Inflammatory macrophage treated with lipopolysaccharide for 1 hour (primary cell): ENCODE measurements at places on chromosomes 7 and 10.

DNA sequence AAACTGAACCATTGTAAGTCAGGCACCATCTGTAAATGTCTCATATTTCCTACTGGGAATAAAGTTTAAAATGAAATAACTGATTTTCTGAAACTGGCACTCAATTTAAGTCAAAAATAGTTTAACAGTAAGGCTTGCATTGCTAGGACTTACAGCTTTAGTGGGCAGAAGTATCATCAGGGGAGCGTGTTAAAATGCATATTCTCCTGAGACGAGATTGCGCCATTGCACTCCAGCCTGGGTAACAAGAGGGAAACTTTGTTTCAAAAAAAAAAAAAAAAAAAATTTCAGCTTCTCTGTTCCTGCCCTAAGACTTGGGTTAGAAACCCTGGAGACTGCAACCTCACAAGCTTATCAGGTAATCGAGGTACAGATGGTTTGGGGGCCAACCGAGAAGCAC lies 65.4 kb downstream of the UBE3C start:
- no peak for DNase-seq

DNA sequence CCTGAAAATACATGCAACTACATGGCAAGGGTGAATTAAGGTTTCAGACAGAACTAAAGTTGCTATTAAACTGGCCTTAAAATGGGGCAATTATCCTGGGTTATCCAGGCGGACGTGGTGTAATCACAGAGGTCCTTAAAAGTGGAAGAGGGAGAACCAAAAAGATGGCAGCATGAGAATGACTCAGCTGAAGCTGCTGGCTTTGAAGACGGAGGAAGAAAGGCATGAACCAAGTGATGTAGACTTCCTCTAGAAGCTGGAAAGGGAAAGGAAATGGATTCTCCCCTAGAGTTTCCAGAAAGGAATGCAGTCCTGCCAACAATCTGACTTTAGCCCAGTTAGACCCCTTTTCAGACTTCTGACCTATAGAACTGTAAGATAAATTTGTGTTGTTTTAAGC lies 27.0 kb upstream of the UBN2 start:
- DNase-seq: no peak

- DNase-seq: no peak
Measured at GRCh38 chr7:89334797-89335196, 539.3 kb upstream of the TEX47 start.

GRCh38 chr10:123582084-123582989 lies 83.8 kb upstream of the GPR26 start:
- peak; percentile 43 for DNase-seq

DNA sequence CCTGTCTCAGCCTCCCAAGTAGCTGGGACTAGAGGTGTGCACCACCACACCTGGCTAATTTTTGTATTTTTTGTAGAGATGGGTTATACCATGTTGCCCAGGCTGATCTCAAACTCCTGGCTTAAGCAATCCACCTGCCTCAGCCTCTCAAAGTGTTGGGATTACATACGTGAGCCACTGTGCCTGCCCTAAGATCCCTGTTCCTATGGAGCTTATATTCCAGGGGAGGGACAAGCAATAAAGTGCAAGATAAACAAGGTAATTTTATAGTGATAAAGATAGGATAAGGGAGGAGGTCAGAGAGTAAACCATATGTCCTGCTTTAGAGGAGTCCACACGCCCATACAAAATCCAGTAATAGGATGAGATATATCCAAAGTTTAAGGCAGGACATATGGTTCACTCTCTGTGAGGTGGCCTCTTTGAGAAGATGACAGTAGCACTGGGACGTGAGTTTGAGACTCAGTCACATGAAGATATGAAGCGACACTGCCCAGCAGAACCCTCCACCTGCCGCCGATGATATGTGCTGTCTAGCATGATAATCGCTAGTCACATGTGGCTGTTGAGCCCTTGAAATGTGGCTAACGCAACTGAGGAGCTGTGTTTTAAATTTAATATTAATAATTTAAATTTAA lies 113.5 kb upstream of the PDCD4 start:
- DNase-seq: no peak

DNA sequence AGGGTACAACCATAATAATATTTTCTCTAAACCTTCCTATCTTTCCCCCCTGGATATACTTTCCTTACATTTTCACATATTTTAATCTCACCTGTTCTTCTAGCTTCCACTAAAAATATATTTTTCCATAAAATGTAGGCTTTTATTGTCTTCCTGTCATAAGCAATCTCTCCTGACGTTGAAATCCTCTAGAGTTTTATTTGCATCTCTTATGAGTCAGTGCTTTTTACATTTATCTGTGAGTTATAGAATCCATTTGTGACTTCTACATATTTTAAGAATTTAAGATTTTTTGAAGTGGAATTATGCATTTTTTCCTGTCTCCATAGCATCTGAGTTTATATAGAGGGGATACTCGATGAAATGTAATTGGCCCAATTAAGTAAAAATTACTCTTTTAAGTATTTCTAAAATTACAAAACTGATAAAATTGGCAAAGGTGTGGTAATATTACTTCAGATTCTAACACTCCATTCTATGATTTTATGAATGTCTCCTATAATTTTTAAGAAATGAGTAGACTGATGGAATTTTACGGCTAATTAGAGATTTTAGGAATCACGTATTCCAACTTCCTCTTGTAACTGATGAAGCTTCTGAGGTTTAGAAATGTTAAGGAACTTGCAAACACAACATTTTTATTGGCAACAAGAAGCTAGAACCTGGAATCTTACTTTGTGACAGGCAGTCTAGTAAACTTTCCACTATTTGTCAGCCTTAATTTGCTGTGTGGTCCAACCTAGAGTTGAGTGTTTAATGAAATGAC lies 422.9 kb upstream of the SEMA3A start:
- no peak for DNase-seq

DNA sequence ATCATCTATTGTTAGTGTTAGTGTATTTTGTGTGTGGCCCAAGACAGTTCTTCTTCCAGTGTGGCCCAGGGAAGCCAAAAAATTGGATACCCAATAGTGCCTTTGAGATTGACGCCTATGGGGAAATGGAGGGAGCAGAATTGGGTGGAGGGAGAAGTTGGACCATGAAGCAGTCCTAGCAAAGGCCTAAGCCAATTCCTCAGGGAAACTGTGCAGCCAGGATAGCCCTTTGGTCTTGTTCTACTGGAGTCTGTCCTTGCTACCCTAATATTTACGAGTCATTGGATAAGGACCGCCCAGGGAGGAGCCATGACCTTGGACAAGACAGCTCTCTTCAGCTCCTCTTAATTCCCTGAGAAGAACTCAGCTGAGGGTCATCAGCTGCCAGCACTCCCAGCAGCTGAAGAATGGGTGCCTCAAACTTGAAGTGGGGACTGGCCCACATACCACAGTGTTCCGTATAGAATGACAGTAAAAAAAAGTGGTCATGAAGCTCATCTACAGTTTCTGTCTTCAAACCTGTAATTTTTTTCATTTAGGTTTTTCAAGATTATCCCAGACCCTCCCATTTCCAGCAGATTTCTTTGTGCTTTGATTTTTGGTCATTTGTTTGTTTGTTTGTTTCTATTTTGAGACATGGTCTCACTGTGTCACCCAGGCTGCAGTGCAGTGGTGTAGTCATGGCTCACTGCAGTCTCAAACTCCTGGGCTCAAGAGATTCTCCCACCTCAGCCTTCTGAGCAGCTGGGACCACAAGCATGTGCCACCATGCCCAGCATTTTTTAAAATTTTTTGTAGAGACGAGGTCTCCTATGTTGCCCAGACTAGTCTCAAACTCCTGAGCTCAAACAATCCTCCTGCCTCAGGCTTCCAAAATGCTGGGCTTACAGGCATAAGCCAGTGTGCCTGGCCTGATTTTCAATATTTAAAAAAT lies 81.2 kb downstream of the C1GALT1 start:
- DNase-seq: no peak

GRCh38 chr10:11116361-11116760 lies 98.7 kb downstream of the CELF2 start:
- DNase-seq: no peak

DNA sequence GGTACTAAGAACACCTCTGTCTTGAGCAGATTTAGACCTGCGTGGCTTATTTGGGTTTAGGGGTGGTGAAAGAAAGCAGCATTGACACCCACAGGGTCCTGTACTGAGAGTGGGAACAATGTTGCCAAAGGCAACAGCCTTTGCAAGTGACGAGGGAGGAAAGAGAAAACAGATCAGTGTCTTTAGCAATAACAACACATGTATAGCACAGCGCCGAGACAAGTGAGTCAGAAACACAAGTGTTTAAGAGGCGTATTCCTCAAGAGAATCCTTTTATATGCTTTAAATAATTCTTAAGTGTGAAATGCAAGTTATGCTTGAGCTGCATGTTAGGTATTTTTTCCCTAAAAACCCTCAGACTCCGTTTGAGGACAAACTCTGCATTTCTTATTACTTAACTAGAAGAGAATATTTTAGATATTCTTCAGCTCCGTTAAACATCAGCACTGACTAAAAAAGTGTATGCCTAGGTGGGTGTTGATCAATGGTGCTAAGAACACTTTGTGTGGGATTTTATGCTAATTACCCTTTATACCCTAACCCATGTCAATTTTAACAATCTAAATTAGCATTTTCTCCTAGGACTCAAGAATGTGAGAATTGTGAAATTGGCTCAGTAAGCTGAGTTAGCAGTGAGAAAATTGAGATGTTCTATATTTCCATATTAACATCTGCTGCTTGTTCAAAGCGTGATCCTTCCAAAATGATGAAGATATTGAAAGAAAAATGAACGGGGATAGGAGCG lies 1095.4 kb upstream of the CELF2 start:
- no peak for DNase-seq

GRCh38 chr7:67402280-67402679 lies 405.6 kb downstream of the TYW1 start:
- no peak for DNase-seq

GRCh38 chr10:44715136-44715535 lies 196.0 kb upstream of the TMEM72 start:
- no peak for DNase-seq

DNA sequence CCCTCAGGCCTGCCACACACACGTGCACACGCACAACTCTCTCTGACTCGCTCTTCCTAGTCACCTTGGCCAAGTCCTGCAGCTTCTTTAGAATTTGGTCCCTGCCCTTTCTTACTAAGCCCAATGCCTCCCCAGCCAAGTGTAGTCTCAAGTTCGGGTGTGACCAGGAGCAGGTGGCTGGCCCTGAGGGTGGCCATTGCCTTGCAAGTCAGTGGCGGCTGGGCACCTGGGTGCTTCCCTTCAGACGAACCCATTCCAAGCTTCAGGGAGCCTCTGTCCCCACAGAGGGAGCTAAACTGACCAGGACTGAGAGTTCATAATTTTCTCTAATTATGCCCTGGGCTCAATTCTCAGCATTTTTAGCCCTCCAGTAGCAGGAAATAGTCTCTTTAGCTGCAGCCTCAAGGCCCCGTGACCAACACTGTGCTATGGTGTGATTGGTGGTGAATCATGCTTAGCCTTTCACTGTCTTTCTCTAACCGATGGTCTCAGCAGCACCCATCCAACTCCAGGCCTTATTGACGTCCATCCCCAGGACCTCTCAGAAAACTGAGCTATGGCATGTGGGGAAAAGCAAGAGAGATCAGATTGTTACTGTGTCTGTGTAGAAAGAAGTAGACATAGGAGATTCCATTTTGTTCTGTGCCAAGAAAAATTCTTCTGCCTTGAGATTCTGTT lies 34.7 kb upstream of the FXYD4 start:
- no peak for DNase-seq

DNA sequence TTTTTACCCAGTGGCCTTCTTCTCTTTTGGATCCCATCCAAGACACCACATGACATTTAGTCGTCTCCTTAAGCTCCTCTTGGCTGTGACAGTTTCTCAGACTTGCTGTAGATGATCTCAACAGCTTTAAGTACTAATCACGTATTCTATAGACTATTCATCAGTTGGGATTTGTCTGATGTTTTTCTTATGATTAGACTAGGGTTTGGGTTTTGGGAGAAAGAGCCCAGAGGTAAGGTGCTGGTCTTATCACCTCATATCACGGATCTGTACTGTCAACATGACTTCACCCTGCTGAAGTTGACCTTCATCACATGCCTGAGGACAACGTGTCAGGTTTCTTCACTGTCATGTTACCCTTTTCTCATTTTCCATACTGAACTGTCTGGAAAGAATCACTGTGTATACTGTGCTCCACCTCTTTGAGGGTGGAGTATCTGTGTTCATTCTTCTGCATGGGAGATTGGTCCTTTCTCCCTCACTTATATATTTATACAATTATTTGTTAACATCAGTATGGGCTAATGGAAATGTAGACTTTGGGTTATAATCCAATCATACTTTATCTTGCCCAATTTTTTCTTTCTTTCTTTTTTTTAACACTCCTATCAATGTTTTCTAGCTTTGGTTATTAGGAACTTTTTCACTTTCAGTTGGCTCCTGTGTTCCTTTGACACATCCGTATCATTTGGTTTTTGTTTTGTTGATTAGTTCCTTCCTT lies 6.4 kb upstream of the HKDC1 start:
- DNase-seq: peak; percentile 65

GRCh38 chr10:122519144-122519543 lies 41.4 kb upstream of the DMBT1 start:
- DNase-seq: no peak

GRCh38 chr10:73786512-73786885 lies 1.1 kb downstream of the ZSWIM8 start:
- DNase-seq: no peak

- DNase-seq: peak; percentile 71
Measured at GRCh38 chr7:128352153-128352537, 8.4 kb upstream of the RBM28 start.

- DNase-seq: no peak
Measured at GRCh38 chr7:137936509-137937201, 65.2 kb downstream of the CREB3L2 start.

GRCh38 chr7:140989068-140989467 lies 25.7 kb downstream of the MRPS33 start:
- DNase-seq: no peak

GRCh38 chr7:97623333-97623732 lies 108.6 kb upstream of the TAC1 start:
- no peak for DNase-seq

DNA sequence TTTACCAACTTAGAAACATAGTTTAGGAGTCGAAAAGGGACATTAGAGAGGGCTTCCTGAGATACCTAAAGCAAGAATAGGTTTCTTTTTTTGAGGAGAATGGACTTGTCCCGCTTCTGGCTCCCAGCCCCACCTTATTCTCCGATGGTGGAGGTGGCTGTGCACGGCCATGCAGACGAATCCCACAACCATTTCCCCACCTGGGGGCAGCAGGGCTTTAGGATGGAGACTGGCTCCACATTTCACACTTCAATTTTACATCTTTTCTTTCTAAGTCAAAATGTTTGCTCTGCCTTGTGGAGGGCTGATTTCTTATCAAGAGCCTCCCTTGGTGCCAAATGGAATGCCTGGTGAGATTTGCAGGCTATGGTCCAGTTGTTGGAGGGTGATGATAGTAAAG lies 118.5 kb downstream of the GLRX3 start:
- DNase-seq: no peak

- DNase-seq: no peak
Measured at GRCh38 chr7:92025260-92025659, 84.6 kb downstream of the AKAP9 start.
